MV-4-11 (cell line): ENCODE measurements at places on chromosomes 1 and 21.
A peak's percentile ranks its signal among the peaks of the same experiment; 100 is the strongest.

DNA sequence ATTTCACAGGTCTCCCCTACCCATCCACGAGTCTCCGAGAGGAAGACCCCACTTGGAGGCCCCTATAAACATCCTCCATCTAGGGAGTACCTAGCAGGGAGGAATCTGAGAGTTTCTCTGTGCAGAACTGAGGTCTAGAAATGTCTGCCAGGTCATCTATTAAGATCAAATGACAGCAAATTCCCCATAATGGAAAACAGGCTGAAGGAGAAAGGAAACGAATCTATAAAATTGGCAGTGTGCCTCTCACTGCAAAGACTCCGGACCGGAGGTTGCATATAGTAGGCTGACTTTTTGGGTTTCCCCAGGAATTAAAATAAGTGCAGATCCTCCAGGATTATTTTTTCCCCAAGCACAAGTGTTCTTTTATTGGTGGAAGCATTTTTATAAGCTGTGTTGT lies 57.7 kb downstream of the NMNAT2 start:
- DNase-seq, result no peak

GRCh38 chr1:14889825-14890440 lies 263.6 kb upstream of the TMEM51 start:
- DNase-seq, result no peak

DNA sequence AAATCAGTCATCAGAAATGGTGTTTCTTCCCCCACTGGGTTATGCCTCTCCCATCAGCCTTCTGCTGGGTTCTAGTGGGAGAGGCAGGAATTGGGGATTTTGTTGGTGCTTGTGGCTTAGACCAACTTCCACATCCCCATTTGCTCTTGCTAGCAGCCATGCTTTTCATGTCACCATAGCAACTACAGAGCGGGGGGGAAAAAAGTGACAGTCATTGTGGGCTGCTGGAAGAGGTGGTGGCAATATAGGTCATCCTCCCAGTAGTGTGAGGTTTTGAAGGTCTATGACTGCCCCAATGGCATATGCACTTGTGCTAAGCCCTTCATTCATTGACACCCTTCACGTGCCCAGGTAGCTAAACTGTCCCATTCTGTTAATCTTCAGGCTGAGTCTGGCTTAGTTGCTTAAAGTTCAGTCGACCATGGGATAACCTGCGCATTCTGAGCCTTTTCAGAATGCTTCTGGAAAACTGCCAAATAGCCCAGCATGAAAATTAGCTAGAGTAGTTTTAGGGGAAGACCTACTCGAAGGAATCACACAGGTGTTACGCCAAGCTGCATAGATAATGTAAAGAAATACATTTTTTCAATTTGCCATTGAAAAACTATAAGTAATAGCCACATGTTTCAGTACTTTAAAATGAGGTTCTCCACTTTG lies 53.7 kb upstream of the ZNF326 start:
- peak; percentile 88 for DNase-seq

DNA sequence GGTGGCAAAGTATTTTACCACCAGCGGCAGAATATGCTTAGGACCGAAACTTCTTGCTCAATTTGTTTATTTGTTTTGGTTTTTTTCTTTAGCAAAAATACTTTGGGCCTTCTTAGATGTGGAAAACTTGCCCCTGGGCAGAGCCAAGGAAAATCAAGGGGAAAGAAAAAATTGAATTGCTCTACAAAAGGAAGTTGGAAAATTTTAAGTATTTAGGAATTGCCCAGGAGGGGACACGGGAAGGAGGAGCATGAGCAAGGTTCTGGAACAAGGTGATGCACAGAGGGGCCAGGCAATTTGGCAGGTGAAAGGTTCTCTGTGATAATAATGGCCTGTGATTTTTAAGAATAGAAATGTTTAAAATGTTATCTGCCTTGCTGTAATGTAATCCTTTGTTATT lies 28.6 kb downstream of the SGIP1 start:
- DNase-seq, result no peak

- DNase-seq, result no peak
These were observed 80.4 kb upstream of the COL6A1 start for GRCh38 chr21:45901061-45901690.

DNA sequence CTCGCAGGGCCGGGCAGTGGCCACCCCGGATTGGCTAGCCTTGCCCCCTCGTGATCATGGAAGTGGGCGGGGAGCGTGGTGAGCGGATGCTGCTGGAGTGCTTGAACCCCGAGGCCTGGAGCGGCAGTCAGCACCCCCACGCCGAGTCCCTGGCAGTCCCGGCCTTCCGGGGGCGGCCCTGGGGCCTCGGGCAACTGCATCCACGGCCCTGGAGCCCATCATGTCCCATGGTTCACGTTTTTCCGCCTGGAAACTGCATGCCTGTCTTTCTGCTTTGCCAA lies 45.6 kb downstream of the CDC7 start:
- no peak for DNase-seq

DNA sequence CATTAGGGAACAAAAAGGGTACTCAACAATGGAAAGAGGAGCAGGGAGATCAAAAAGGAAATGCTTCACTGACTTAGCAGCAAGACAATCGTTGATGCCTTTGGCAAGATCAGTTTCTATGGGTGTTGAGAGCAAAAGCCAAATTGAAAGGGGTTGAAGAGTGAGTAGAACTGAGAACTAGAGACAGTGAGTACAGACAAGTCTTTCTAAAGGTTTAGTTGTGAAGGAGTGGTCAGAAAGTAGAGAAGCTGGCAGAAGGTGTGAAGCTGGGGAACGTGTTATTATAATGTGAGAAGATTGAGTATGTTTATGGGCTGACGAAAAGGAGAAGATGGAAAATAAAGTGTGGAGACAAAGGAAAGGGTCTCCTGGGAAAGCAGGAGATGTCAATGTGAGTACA lies 221.2 kb upstream of the USP25 start:
- DNase-seq, result no peak

- no peak for DNase-seq
These were observed 278.1 kb upstream of the CAMK1G start for GRCh38 chr1:209305221-209305954.

DNA sequence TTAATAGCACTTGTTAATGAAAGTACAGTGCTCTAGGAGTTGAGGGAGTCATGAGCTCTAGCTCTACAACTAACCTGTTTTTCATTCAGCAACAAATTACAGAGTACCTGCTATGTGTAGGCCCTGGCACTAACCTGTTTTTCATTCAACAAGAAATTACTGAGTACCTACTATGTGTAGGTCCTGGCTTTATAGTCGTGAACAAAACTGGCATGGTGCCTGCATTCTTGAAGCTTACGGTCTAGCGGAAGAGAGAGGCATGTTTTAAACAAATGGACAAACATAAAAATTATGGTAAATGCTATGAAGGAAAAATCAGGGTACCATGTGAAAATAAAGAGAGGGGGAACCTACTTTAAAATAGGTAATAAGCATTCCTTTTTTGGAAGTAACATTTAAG lies 2.2 kb upstream of the UBAP2L start:
- DNase-seq, result no peak

DNA sequence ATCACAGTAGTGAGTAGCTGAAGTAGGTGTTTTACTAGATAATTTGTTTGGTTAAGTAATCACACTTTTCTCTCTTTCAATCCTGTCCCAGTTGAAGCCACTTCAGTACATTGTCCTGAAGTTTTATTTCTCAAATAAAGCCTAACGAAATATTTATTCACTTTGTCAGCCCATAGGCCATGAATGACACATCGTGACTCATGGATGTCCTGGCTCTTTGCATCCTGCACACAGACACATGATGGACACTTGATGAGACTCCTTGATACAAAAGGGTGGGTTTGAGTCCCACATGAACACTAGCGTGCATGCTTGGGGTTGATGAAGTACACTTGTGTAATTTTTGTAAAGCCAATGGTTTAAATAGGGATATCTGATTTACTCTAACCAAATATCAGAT lies 22.7 kb upstream of the LAMC2 start:
- DNase-seq, result no peak

GRCh38 chr1:175390081-175390481 lies 197.5 kb upstream of the KIAA0040 start:
- DNase-seq, result no peak

DNA sequence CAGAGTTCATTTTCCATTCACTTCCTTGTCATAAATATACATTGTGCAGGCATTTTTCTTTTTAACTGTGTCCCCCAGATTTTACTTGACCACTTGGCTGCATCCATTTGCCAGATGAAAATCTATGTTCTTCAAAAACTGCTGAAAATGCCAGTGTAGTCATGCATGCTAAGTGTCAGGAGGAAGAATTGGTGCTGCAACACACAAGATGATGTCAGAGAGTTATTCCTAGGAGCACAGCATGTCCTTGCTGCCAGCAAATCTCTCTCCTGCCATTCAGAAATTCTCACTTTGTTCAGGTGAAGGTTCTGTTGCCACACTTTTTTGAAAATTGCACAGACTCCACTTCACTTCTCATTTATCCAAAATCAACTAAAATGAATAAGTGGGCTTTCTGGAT lies 106.4 kb upstream of the MAGI3 start:
- DNase-seq, result no peak

DNA sequence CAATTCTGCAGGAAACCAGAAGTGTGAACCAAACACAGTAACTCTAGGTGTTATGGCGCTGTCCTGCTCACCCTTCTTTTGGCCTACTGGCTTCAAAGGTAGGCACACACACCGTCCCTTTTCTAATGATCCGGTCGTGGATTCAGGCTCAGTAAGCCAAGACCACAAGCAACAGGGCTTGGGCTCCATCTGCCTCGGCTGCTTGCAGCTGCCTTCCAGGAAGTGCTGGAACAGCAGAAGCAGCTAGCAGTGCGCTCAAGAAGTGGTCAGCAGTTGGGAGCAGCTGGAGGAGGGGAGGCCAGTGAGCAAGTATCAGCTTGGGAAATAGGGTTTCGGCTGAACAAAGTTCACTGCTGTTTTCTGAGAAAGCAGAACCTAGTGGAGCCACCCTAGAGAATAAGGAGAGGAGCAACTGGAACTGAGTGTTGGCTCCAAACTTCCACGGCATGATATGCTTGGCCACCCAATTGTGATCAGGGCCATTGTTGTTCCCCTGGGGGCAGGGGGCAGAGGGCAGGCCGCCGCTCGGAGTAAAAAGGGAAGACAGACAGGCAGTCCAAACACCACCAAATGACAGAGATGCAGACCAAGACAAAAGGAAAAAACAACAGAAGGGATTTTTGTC lies 173.4 kb downstream of the TOMM20 start:
- DNase-seq, result peak; percentile 98

- DNase-seq, result no peak
These were observed 144.7 kb downstream of the RYR2 start for GRCh38 chr1:237186675-237187074.

DNA sequence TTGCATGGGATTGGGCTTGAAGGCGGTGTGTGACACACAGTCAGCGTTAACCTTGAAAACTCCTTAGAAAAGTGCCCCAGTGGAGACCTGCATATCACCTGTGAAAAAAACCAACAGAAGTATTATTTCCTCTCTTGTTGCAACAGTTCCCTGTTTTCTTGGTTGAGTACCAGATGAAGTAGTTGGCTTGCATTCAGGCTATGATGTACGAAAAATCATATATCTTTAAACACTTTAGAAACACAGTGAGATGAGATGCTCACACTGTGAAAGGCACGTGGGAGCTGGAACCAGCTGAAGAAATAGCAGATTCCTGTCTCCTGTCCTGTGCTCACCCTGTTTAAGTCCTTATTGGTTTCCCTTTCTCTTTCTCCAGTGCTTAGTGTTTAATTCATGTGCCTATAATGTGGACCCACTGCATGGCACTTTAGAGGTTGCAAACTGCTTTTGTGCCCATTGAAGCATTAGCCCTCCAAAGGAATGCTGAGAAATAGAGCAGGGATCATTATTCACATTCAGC lies 2.8 kb downstream of the CAMK1G start:
- no peak for DNase-seq

- DNase-seq, result no peak
These were observed 63.9 kb downstream of the WDR64 start for GRCh38 chr1:241715956-241716355.

DNA sequence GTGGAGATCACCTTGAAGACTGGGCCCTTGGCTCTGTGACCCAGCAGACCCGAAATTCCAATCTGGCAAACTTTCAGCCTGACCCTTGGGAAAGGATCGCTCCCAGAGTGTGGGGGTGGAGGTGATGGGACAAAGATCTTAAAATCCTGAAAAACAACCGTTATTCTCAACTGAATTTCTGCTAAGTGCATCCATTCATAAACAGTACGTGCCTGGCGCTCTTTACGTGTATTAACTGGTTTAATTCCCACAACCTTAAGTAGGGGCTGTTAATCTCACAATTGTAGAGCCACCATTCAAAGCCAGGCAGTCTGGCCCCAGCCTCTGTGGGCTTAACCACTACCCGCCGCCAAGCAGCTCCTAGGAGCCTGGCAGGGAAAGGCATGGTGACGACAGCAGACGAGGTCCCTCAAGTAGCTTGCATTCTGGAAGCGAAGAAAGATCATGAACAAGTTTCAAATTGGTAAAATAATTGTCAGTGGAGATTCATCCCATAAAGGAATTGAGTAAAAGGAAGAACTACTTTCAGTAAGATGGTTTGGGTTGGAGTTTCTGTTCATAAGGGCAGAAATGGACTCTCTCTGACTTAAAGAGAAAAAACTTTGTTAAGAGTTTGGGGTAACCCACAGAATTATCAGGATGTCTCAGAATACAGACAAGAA lies 11.4 kb upstream of the RGS16 start:
- DNase-seq, result peak; percentile 59

DNA sequence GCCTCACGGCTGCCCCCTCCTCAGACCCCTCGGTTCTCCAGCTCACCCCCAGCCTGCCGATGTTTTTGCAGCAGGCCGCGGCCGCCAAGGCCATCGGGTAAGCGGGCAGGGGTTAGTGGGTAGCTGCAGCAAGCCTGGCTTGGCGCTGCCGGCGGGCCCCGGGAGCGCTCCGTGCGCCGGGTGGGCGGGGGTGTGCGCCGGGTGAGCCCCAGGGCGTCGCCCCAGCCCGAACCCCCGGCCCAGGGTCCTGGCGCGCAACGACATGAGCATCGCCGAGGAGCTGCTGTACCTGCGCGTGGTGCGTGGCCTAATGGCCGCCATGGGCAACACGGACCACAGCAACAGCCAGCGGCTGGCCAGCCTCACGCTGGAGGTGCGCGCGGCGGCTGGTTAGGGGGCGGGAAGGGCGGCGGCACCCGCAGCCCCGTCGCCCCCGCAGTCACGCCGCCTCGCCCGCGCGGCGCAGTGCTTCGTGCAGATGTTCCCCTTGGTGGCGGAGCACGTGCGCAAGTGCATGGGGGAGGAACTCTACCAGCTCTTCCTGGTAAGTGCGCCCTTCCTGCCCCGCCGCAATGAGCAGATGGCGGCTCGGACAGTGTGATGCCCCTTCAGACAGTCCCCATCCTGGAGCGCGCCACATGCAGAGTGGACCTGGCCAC lies 6.5 kb downstream of the RNU5D-1 start:
- DNase-seq, result peak; percentile 9

DNA sequence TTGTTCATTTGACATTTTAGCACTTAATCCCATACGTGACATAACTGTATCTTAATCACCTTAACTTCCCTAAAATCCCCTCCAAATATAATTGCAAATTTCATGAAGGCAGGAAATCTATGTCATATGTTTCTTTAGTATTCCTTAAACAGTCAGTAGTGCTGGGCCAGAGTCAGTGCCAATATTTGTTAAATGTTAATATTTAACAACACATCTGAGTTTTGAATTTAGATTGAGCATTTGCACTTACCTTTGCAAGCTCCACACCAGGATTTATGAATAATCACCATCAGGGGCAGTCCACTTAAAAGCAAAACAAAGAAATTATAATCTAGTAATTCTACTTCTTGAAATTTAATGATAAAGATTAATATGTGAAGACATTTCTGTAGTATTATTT lies 5.3 kb downstream of the KTI12 start:
- DNase-seq, result no peak
